Activated CD4-positive, alpha-beta memory T cell treated with anti-CD3 and anti-CD28 coated beads, Interleukin-2, amount 10 ng/mL, durations not matched to agents 7 days and 5 days (primary cell): ENCODE measurements at places on chromosomes 5 and 9. TPM values are rescaled to one million over a fixed set of nuclear protein-coding genes. Genes with fewer than 3 reads are reported as not detected.

The SLC34A1 gene
- total RNA-seq, result 1.4 TPM

The GARNL3 gene
- total RNA-seq, result 0.95 TPM

The SLC46A2 gene
- not detected for total RNA-seq

The SPOUT1 gene
- total RNA-seq, result 59.2 TPM

The OR1J2 gene
- not detected for total RNA-seq

The CRHBP gene
- 0.43 TPM for total RNA-seq

The PCDHA9 gene
- total RNA-seq, result not detected

The CMYA5 gene
- 0.10 TPM for total RNA-seq

The SH3GL2 gene
- not detected for total RNA-seq

The PNPLA7 gene
- total RNA-seq, result 4.5 TPM

The IL11RA gene
- total RNA-seq, result 54.0 TPM

The CATSPER3 gene
- 0.55 TPM for total RNA-seq

The LVRN gene
- total RNA-seq, result 0.13 TPM

The MARCOL gene
- not detected for total RNA-seq

The DNAJC21 gene
- 56.8 TPM for total RNA-seq

The ADAMTS2 gene
- not detected for total RNA-seq

The RANBP3L gene
- total RNA-seq, result not detected

The STPG3 gene
- total RNA-seq, result not detected

The C5 gene
- 2.1 TPM for total RNA-seq

The CYLC2 gene
- total RNA-seq, result not detected

The AQP7 gene
- total RNA-seq, result 0.55 TPM

The TMEM171 gene
- total RNA-seq, result not detected

The LCN2 gene
- total RNA-seq, result not detected
